Neural progenitor cell (in vitro differentiated cells): ENCODE measurements at places on chromosomes 1 and 21.

GRCh38 chr1:202072211-202072765 is 50.4 kb upstream of the GPR37L1 start:
- DNase-seq = no peak

DNA sequence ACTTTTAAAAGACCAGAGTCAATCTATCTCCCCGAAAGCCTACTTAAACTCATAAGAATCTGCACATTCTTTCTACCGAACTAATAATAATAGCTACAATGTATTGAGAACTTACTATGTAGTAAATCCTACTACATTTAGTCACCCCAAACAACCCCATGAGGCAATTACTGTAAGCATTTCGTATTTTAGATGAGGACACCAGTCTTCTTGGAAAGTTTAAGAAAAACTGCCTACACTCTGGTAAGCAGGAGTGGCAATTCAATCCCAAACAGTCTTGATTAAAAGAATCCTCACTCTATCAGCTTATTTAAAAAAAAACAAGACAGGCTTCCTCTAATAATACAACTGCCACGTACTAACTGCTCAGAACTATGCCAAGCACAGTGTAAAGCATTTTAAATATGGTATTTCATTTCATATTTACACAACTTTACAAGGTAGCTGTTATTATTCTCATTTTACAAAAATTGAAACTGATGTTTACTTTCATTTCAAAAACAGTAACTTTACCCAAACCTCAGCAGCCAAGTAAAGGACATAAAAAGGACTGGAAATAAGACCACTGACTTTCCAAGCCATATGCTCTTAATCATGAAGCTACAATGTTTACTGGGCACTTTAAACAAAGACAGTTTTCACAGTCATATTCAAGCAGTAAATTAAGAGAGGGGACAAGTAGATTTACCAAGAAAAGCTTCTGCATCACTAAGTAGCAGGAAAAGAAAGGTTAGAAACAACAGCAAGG is 13.9 kb downstream of the ARID4B start:
- no peak for DNase-seq

GRCh38 chr1:216665406-216665805 is 57.8 kb downstream of the ESRRG start:
- DNase-seq = no peak

DNA sequence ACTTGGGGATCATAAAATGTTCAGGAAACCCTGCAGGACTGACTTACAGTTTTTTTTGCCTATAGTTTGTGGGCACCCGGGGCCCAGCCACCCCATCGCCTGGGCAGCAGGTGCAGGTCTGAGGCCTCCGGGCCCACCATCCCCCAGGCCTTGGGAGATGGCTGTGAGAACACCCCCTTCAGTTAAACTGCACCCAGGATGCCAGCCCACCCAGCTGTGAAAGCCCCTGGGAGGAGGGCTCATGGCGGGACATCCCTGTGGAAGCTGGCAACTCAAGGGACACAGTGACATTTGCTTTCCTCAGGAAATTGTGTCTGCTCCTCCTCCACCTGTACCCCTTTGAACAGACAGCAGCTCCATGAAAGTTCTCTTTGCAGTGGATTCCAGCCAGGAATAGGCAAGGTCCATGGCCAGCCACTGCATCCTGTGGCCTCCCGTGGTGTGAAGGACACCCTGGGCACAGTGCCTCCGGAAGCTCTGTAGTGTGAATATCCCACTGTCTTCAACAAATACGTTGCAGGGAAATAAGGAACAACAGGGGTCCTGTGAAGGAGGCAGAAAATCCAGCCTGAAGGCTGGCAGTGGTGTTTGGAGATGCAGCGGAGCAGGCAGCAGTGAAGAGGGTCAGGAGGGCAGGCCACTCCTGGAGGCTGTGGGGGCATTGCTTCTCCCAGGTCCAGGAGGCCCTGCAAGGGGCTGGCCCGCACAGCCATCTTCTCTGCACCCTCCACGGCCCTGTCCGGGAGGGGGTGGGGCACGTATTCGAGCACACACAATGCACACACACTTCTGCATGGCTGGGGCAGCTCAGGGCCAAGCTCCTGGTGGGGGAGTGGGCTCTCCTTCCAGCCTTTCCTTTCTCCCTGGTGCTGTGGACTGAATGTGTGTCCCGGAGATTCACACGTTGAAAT is 2.1 kb upstream of the OBSCN start:
- no peak for DNase-seq

DNA sequence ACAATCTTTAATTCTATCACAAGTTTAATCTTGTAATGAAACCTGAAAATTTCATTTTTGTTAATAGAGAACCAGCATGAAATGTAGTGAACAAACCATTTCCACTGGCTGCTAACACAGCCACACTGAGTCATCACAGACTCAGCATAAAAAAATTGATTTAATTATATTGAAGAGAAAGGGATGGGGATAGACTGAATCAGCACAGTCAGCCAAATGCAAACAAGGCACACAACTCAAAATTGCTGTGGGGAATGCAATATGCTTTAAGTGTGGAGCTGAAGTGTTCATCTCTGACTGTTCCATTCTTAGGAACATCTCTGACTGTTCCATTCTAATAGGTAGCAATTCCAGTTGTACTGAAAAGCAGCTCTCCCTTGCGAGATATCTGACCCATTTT is 299.8 kb downstream of the MRPL39 start:
- no peak for DNase-seq

- DNase-seq = no peak
Measured at GRCh38 chr1:104156738-104157137, 407.0 kb downstream of the AMY1C start.

GRCh38 chr1:180182643-180183311 is 28.1 kb downstream of the QSOX1 start:
- no peak for DNase-seq

GRCh38 chr1:3836421-3836820 is 20.6 kb downstream of the CEP104 start:
- no peak for DNase-seq

DNA sequence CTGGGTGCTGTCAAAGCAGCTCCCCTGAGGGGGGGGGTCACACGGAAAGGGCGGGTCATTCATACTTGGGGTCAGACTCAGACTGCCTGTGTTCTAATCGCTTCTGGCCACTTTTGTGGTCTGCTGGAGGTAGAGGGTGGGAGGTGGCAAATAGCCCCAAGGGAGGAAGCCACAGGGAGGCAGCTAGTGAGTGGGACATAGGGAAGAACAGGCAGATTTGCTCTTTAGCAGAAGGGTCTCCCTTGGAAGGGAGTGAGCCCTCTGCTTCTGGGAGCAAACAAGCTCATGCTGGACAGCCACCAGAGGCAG is 24.5 kb downstream of the ACOT11 start:
- DNase-seq = no peak

DNA sequence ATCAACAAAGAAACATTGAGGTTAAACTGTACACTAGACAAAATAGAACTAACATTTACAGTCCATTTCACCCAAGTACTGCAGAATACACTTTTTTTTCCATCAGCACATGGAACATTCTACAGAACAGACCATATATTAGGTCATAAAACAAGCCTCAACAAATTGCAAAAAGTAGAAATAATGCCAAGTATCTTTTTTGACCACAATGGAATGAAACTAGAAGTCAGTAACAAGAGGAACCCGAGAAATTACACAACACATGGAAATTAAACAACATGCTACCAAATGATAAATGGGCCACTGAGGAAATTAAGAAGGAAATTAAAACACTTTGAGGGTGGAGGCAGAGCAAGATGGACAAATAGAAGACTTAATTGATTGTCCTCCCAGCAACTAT is 8.4 kb upstream of the C1orf185 start:
- no peak for DNase-seq
